ENCODE measurements at places on chromosomes 13 and 19. TPM values are rescaled to one million over a fixed set of nuclear protein-coding genes. Genes with fewer than 3 reads are reported as not detected.
A peak's percentile ranks its signal among the peaks of the same experiment; 100 is the strongest.

DNA sequence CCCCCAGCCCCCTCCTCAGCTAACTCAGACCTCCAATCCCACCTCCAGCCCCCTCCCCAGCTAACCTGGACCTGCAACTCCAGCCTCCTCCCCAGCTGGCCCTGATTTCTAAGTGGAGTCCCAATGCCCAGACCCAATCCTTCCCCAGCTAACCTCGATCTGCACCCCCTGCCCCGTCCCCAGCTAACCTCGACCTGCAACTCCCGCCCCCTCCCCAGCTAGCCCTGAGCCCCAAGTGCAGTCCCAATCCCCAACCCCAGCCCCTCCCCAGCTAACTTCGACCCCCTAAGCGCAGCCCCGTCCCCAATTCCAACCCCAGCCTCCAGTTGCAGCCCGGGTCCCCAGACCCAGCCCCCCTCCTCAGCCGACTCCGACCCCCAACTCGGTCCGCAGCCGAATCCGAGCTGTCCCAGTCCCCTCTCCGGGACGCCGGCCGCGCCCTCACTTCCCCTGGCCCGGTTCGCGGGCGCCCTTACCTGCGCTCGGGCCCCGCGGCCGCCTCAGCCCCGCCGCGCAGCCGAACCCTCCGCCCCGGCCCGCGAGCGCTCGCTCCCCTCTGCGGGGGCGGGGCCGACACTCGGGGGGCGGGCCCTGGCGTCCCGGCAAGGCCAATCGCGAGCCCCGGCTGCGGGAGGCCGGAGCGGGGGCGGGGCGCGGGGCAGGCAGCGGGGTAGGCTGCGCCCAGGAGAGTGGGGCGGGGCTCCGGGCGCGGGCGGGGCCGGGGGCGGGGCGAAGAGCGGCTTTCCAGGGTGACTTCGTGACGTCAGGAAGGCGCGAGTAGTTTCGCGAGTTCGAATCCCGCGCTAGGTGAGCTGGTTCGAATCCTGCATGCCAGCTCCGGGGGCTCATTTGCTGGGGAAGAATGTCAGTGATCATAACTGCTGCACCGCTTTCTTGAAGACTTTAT lies at the start of gene GNG7:
TSS of gene GNG7 (minus strand) at position 525 of the 907 bp plus-strand sequence. CDS start 182,006 bp downstream, outside the sequence.
- peak; percentile 94 for DNase-seq

GRCh38 chr19:33821871-33822270 lies 25.2 kb downstream of the KCTD15 start:
- peak; percentile 48 for DNase-seq

- no peak for DNase-seq
Measured at GRCh38 chr13:87942205-87942604, 271.0 kb downstream of the SLITRK5 start.

The CCL25 gene
- total RNA-seq: not detected

- DNase-seq: no peak
Measured at GRCh38 chr19:16002406-16003384, 53.9 kb downstream of the OR10H4 start.

The KLK7 gene
- total RNA-seq: not detected

GRCh38 chr19:49224879-49225278 lies 67.3 kb downstream of the TRPM4 start:
- DNase-seq: peak; percentile 87

GRCh38 chr19:46639358-46640182 lies 3.6 kb upstream of the GNG8 start:
- no peak for DNase-seq

GRCh38 chr19:4508698-4509097 lies 9.6 kb downstream of the PLIN4 start:
- DNase-seq: no peak

The MBD3L2 gene
- not detected for total RNA-seq

The ZNF653 gene
- total RNA-seq: 5.2 TPM

DNA sequence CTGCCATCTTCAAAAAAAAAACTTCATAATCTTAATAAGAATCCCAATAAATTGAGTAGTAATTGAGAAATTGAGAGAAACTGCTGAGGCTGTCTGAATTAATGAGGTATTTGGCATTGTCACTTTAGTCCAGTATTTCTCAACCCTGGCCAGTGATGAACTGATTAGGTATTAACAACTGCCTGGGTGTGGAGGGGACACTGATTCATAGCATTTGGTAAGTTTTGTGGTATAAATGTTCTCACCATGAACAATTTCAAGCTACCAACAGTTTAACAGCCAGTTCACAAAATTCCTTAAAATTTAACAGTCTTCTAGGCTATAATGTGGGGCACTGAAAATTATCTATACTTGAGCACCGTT lies 18.3 kb downstream of the GPC6 start:
- DNase-seq: no peak

The HSD17B14 gene
- total RNA-seq: 2.6 TPM

The KIR2DL3 gene
- not detected for total RNA-seq
